Spinal cord (tissue), 10 donors: ENCODE measurements at places on chromosomes 7 and 10. TPM values are rescaled to one million over a fixed set of nuclear protein-coding genes. Genes with fewer than 3 reads are reported as not detected.

Gene ATG9B
- 2.3 TPM for total RNA-seq

Gene HYAL4
- not detected for total RNA-seq

- DNase-seq, result no peak
Observed at GRCh38 chr10:111967547-111967946, 216.0 kb downstream of the GPAM start.

GRCh38 chr7:39971924-39972323, 21.9 kb downstream of the CDK13 start:
- DNase-seq, result no peak

- DNase-seq, result no peak
Observed at GRCh38 chr7:106545275-106545674, 115.7 kb downstream of the CCDC71L start.

- DNase-seq, result no peak
Observed at GRCh38 chr7:45140827-45141226, 16.8 kb upstream of the RAMP3 start.

Gene NPY
- 13.0 TPM for total RNA-seq

Gene CRPPA
- total RNA-seq, result 10.4 TPM

GRCh38 chr10:14554491-14555205, 220.0 kb downstream of the FAM107B start:
- DNase-seq, result no peak

Gene CCDC172
- not detected for total RNA-seq

- DNase-seq, result no peak
Observed at GRCh38 chr10:24462889-24463552, 254.1 kb downstream of the KIAA1217 start.

- DNase-seq, result no peak
Observed at GRCh38 chr7:17706275-17706674, 234.0 kb downstream of the SNX13 start.

- no peak for DNase-seq
Observed at GRCh38 chr7:24138343-24138742, 145.6 kb upstream of the NPY start.

DNA sequence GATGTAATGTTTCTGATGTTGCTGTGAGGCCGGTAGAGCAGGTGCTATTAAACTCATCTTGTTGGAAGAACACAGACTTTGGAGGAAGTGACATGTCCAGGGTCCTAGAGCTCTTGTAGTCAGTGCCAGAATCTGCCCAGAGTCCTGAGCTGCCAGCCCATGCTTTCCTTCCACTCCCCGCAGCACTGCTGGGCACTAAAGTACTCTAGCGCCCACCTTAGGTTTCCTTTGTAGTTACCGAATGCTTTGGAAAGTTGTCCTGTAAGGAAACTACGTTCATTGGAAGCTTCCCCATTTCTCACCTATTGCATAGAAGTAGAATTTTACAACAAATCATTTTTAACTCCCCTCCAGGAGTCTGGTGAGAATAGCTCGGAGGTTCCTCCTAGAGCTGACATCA, 11.0 kb downstream of the ZNF862 start:
- DNase-seq, result no peak

- DNase-seq, result no peak
Observed at GRCh38 chr10:47247148-47248059, 52.6 kb upstream of the GDF10 start.

DNA sequence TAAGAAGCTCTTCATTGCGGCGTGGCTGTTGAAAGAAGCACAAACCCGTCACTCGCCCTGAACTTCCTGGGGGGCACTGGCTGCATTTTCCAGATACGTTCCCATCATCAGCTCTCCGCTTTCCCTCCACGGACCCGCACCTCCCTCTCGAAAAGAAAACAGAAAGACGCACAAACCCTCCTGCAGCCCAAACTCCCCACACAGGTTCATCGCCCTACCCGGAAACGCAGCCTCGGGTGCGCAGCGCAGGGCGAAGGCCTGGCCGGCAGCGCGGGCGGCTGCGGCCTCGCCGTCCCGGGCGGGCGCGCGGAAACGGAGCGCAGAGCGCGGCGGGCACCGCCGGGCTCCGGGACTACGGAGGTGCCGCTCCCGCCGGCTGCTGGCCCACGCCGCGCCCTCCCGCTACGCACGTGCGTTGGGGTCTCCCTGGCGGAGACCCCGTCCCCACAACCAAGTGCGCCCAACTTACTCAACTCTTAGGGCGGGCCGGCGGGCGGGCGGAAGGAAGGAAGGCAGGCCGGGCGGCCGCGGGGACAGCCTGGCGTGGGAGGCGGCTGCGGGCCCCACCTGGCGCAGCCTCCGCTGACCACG, 822 bp downstream of the ZNF800 start:
- DNase-seq, result no peak

- DNase-seq, result no peak
Observed at GRCh38 chr10:129495698-129496097, 28.7 kb downstream of the MGMT start.

Gene NRG3
- total RNA-seq, result 24.5 TPM

DNA sequence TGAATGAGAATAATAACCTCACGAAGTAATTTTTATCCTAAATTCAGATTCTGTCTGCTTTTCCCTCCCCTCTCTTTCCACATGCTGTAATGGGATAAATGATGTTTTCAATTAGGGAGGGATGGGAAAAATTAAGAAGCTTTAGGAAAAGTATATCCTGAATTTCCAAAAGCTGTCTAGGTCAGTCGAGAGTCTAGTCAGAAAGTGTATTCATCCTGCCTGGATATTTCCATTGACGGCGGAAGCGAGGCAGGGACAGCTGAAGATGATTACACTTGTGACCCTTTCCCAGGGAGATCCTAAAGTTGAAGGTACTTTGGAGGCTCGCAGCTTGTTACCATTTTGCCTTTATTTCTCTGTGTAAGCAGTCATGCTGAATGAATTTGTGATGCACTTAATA, 204.1 kb downstream of the ZNF365 start:
- DNase-seq, result no peak

DNA sequence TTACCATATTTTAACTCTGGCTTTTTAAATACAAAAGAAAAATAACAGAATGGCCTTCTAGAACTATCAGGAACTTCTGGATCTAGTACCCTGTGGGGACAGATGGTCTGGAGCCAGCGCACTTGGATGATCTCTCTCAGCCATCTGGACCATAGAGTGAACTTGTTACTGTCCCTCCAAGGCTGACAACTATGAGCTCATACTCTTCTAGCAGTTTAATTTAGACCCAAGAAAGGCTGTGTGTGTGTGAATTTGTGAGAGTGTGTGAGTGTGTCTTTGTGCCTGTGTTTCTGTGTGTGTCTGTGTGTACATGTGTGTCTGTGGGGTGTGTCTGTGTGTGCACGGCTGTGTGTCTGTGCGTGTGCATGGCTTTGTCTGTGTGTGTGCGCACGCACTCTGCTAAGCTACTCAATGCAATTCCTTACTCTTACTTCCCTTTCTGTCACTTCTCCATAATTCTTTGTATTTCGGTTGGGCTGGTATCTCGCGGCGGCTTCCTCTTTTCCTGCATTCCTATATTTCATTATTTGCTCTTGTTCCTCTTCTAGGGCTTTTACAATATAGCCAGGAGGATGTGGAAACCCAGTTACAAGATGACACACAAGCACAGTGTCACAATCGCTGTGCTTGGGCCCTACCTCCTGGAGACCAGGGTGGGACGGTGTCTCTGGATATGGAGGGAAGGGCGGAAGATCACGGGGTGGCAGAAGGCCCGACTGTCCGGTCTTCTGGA, 51.9 kb downstream of the IKZF1 start:
- no peak for DNase-seq

Gene C10orf71
- under 0.01 TPM for total RNA-seq

- DNase-seq, result no peak
Observed at GRCh38 chr7:97973206-97973658, 16.8 kb downstream of the OCM2 start.

DNA sequence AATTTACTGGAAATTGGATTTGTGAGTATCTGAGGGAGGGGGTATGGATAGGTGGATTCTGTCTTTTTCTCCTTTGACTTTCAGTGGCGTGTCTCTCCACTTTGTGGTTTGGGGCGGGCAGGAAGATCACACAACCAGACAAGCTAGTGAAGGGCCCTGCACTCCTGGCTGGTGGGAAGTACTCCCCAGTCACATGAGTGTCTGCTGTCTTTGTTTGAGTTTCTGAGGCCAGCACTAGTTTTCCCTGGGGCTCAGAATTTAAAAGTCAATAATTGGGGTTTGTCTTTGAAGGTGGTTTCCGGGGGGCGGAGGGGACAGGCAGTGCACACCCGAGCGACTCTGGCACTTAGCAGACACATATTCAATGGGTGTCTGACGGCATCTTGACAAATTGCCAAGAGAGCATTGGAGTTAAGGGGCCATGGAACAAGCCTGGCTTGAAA, 120.1 kb downstream of the WDFY4 start:
- DNase-seq, result no peak
